ENCODE measurements at places on chromosomes 1 and 21. TPM values are rescaled to one million over a fixed set of nuclear protein-coding genes. Genes with fewer than 3 reads are reported as not detected.

GRCh38 chr1:202643397-202644218, 66.6 kb downstream of the SYT2 start:
- no peak overlapping the region for H3K27ac ChIP-seq
- H3K4me1 ChIP-seq, result peaks cover 28% of the 10 kb centered on the region
- H3K4me3 ChIP-seq, result peak overlapping the region; percentile 61
- DNase-seq, result no peak
- H3K27me3 ChIP-seq, result peaks cover 95% of the 10 kb centered on the region

DNA sequence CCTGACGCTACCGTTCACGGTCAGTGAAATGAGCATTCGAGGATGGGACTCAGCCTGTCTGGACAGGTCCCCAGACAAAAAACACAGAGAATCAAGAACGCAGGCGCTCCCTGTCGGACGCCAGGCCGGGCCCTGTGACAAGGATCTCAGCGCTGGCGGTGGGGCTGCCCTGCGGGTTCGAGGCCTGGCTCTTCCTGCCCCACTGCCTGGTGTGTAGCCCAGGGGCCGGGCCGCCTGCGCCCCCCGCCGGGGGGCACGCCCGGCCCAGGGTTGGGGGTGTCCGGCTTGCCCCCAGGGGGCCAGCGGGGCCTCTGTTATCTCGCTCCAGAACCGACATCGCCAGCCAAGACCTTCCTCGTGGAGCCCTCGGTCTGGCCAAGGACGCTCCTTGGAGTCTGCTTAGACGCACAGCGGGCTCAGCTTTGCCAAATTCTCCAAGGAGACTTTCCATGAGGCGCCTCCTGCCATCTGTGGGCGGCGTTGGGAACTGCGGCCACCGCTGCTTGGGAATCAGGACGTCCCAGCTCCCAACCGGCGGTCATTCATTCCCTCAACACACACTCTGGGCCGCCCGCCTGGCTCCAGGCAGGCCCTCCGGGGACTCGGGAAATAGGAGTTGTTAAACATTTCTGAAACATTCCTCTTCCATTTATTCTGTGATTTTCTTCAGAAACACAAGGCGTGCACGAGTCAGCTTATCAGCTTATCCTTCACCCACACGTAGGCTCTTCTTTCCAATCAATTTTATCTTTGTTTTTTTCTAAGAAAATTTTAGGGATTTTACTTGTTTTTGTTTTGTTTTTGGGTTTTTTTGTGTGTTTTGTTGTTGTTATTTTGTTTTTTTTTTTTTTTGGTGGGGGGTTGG, 11.3 kb upstream of the RIPK4 start:
- H3K27ac ChIP-seq, result no peak overlapping the region
- no peaks in the 10 kb centered on the region for H3K36me3 ChIP-seq
- peaks cover 10% of the 10 kb centered on the region for H3K4me1 ChIP-seq
- peak; percentile 85 for DNase-seq
- H3K4me3 ChIP-seq, result no peak overlapping the region

DNA sequence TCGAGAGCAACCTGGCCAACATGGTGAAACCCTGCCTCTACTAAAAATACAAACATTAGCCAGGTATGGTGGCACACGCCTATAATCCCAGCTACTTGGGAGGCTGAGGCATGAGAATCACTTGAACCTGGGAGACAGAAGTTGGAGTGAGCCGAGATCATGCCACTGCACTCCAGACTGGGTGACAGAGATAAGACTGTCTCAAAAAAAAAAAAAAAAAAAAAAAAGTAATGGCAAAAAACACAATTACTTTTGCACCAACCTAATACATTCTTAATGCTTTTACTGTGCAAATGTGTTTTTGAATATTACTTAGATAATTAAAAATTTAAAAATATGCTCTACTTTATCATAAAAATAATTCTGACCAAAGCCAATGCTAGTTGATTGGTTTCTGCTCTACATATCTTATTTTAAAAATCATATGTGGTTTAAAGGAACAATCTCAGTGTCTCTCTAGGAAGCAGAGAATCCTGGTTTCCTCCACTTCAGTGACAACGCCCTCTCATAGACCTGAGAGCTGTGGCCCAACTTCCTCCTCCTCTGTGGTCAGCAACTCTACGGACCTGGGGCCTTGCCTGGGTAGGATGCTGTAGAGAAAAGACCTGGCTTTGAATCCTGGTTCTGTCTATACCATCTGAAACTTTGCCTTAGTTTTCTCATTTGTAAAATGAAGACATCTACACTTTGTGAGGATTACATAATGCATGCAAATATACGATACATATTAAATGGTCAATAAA, 64.7 kb downstream of the TGFBR3 start:
- peaks cover 60% of the 10 kb centered on the region for H3K4me1 ChIP-seq
- DNase-seq, result no peak
- no peak overlapping the region for H3K27ac ChIP-seq
- no peaks in the 10 kb centered on the region for H3K27me3 ChIP-seq
- H3K4me3 ChIP-seq, result no peak overlapping the region

GRCh38 chr1:32868085-32868484, 2.6 kb downstream of the FNDC5 start:
- H3K4me3 ChIP-seq, result no peak overlapping the region
- no peak overlapping the region for H3K27ac ChIP-seq
- no peaks in the 10 kb centered on the region for H3K27me3 ChIP-seq
- H3K36me3 ChIP-seq, result peaks cover 21% of the 10 kb centered on the region

Gene THEMIS2
- total RNA-seq, result 4.9 TPM

GRCh38 chr1:89794406-89794805, 26.4 kb upstream of the LRRC8D start:
- DNase-seq, result no peak
- H3K27me3 ChIP-seq, result no peaks in the 10 kb centered on the region
- H3K4me1 ChIP-seq, result no peaks in the 10 kb centered on the region
- H3K27ac ChIP-seq, result no peak overlapping the region

DNA sequence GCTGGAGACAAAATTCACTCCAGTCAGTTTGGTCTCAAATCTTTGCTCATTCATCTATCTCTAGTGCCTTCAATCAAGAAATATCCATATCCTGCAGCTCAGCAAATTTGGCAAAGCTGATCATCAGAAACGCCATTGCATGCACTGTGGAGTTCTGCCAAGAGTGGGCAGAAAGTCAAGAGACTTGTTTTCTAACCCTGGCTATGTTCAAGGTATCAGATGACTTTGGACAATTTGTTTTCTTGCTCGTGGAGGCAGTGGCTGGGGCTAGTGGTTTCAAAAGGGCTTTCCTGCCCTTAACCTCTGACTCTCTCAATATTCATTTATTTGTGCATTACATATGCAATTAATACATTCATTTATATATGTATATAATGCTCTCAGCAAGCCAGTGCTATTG, 12.8 kb upstream of the LRRC52 start:
- H3K27me3 ChIP-seq, result no peaks in the 10 kb centered on the region
- no peak overlapping the region for H3K4me3 ChIP-seq
- no peak for DNase-seq
- peaks cover 40% of the 10 kb centered on the region for H3K4me1 ChIP-seq
- H3K36me3 ChIP-seq, result no peaks in the 10 kb centered on the region

Gene CD1B
- total RNA-seq, result not detected

DNA sequence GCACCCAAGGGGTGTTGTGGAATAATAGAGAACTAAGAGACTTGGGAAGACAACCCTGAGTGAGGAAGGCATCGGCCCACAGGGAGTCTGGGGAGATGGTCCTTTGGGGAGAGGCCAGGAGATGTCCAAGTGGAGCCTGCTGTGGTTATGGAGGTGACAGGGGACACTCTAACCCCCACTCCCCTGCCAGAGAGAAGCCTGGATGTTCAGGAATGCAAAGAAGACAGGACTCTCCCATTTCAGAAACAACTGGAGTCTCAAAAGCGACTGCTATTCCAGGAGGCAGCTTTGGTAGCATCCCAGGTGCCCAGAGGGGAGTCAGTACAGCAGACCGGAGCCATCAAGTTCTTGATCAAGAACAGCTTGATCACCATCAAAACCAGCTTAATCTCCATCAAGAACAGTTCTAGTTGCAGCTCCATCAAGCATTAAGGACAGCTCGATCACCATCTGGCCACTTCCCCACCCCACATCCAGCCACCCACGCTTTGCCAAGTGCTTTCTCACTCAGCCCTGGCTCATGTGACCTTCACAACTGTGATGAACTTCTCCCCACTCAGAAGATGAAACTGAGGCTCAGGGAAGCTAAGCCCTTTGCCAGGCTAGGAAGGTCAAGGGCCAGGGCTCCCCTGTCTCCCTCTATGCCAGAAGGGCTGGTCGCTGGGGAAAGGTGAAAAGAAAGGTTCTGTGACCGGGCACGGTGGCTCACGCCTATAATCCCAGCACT, 743 bp downstream of the CD52 start:
- peak overlapping the region; percentile 40 for H3K27ac ChIP-seq
- H3K4me3 ChIP-seq, result peak overlapping the region; percentile 28
- DNase-seq, result peak; percentile 29
- no peaks in the 10 kb centered on the region for H3K27me3 ChIP-seq

GRCh38 chr1:3535732-3536131, 75.6 kb downstream of the MEGF6 start:
- H3K4me3 ChIP-seq, result no peak overlapping the region
- H3K27ac ChIP-seq, result no peak overlapping the region
- DNase-seq, result no peak
- peaks cover 23% of the 10 kb centered on the region for H3K4me1 ChIP-seq
- no peaks in the 10 kb centered on the region for H3K36me3 ChIP-seq

- no peak for DNase-seq
- H3K4me3 ChIP-seq, result no peak overlapping the region
- no peak overlapping the region for H3K27ac ChIP-seq
- no peaks in the 10 kb centered on the region for H3K27me3 ChIP-seq
- H3K4me1 ChIP-seq, result no peaks in the 10 kb centered on the region
Observed at GRCh38 chr1:188023206-188023605, 1194.5 kb downstream of the PLA2G4A start.

Gene S100A7
- not detected for total RNA-seq

GRCh38 chr1:92690212-92690906, 94.5 kb downstream of the EVI5 start:
- no peak overlapping the region for H3K4me3 ChIP-seq
- no peak for DNase-seq
- H3K36me3 ChIP-seq, result peaks cover 70% of the 10 kb centered on the region
- no peaks in the 10 kb centered on the region for H3K27me3 ChIP-seq

- peak; percentile 79 for DNase-seq
- peaks cover 47% of the 10 kb centered on the region for H3K4me1 ChIP-seq
- H3K27ac ChIP-seq, result peak overlapping the region; percentile 94
- H3K27me3 ChIP-seq, result no peaks in the 10 kb centered on the region
Observed at GRCh38 chr21:38804789-38805327, 871 bp upstream of the ETS2 start.

Gene ALX3
- not detected for total RNA-seq

DNA sequence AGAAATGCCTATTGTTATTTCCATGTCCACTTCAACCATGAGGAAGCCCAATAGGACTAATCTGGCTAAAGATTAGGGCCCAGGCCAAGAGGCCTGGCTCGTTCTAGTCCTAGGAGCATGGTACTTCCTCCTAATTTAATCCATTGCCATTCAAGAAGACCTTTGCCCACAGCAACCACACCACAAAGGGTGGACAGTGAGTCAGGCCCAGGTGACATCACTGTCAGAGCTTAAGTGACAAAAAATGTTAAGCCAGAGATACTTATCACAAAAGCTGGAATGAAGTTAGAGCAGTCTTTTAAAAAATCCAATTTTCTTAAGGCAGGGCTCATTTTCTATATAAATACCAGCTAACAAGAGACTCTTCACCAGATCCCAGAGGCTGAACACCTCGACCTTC, at the start of gene SPRR3:
Gene SPRR3, plus strand, starts transcription at position 368 of the 400 bp plus-strand sequence. CDS start 1,272 bp downstream, outside the sequence.
- H3K4me1 ChIP-seq, result no peaks in the 10 kb centered on the region
- peaks cover 4% of the 10 kb centered on the region for H3K27me3 ChIP-seq
- DNase-seq, result no peak
- no peak within 1 kb of the TSS for H3K27ac ChIP-seq
- no peak within 1 kb of the TSS for H3K4me3 ChIP-seq
- H3K36me3 ChIP-seq, result no peaks in the 10 kb centered on the region

- peaks cover 47% of the 10 kb centered on the region for H3K36me3 ChIP-seq
- no peaks in the 10 kb centered on the region for H3K27me3 ChIP-seq
- H3K27ac ChIP-seq, result no peak overlapping the region
- DNase-seq, result no peak
- no peak overlapping the region for H3K4me3 ChIP-seq
Observed at GRCh38 chr1:164813776-164814175, 254.8 kb downstream of the PBX1 start.

GRCh38 chr1:29713857-29714256, 477.5 kb downstream of the PTPRU start:
- no peak overlapping the region for H3K27ac ChIP-seq
- H3K4me1 ChIP-seq, result no peaks in the 10 kb centered on the region
- no peaks in the 10 kb centered on the region for H3K36me3 ChIP-seq
- H3K27me3 ChIP-seq, result peaks cover 49% of the 10 kb centered on the region
- no peak overlapping the region for H3K4me3 ChIP-seq

DNA sequence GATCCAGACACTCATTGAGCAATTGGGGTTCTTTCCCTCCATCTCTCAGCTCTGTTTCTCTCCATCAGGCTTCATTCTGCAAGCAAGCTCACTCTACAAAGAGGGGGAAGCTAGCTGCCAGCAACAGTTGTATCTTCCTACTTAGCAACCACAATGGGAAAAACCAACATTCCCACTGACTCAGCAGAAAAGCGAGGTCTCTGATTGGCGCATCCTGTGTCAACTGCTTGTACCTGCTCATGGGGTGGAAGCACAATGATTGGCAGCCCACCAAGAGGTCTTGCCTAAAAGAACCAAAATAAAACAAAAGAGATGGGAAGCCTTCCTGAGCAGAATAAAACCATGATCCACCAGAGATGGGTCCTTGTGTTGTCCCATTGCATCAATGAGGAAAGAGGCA, 4.0 kb upstream of the CDA start:
- peaks cover 14% of the 10 kb centered on the region for H3K4me1 ChIP-seq
- DNase-seq, result no peak
- H3K27me3 ChIP-seq, result peaks cover 39% of the 10 kb centered on the region
- no peaks in the 10 kb centered on the region for H3K36me3 ChIP-seq
- H3K4me3 ChIP-seq, result no peak overlapping the region

GRCh38 chr1:230279583-230279945, 146.6 kb downstream of the PGBD5 start:
- peaks cover 64% of the 10 kb centered on the region for H3K36me3 ChIP-seq
- DNase-seq, result no peak
- H3K27ac ChIP-seq, result no peak overlapping the region
- H3K4me3 ChIP-seq, result no peak overlapping the region

Gene KISS1
- not detected for total RNA-seq

Gene DIO1
- total RNA-seq, result not detected

DNA sequence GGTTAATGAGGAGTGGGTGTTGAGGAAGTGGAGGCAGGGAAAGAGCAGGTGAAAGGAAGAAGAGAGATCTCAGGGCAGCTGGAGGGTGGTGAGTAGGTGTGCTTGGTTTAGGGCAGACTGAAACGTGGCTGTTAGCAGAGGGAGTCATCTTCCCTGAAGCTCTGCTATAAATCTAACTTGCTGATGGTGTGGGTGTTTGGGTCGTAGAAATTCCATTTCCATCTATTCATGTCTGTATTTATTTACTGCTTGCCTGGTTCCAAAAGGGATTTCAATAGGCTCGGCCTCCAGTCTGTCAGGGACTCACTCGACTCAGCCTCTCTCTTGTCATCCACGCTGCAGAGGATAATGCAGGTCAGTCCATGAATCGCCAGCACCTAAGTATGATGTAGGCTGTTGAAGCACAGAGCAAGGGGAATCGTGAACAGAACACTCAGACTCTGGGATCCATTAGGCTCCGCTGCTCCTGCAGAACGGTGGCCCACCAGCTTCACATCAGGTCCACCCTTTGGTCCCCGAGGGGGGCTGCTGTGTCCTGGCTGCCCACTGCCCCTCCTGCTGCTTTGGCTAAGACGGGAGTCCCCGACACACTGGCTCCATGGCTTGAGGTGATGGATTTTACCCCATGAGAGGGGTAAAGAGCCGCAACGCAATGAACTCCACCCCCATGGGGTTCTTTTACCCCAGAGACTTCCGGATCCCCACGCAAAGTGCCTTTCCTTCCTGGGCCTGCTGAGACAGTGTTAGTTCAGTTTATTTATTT, 156.2 kb downstream of the RHOU start:
- no peak for DNase-seq
- no peaks in the 10 kb centered on the region for H3K4me1 ChIP-seq
- no peaks in the 10 kb centered on the region for H3K36me3 ChIP-seq
- H3K27ac ChIP-seq, result no peak overlapping the region
